ENCODE measurements at places on chromosomes 11 and 22.

DNA sequence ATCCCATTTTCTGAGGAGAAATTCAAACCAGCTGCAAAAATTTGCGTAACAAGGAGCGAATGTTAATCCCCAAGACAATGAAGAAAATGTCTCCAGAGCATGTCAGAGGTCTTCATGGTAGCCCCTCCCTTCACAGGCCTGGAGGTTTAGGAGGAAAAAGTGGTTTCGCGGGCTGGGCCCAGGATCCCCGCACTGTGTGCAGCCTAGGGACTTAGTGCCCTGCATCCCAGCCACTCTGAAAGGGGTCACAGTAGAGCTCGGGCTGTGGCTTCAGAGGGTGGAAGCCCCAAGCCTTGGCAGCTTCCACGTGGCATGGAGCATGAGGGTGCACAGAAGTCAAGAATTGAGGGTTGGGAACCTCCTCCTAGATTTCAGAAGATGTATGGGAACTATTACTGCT, 87.4 kb downstream of the BRD1 start:
- DNase-seq = no peak

DNA sequence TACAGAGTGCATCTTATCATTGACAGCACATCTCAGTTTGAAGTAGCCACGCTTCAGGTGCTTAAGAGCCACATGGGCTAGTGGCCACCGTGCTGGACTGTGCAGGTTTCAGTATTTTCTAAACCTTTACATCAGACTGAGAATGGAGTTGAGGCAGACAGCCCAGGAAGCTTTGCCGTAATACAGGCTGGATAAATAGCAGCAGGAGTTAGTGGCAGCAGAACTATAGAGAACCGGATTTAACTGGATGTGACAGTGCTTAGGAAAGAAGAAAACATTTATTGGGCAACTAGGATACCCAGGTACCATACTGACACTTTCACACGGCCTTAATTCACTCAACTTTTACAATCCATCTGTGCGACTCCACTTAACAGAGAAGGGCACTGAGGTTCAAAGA, 145.5 kb downstream of the LARGE1 start:
- no peak for DNase-seq

GRCh38 chr11:128492461-128492860, 94.9 kb downstream of the ETS1 start:
- no peak for DNase-seq

DNA sequence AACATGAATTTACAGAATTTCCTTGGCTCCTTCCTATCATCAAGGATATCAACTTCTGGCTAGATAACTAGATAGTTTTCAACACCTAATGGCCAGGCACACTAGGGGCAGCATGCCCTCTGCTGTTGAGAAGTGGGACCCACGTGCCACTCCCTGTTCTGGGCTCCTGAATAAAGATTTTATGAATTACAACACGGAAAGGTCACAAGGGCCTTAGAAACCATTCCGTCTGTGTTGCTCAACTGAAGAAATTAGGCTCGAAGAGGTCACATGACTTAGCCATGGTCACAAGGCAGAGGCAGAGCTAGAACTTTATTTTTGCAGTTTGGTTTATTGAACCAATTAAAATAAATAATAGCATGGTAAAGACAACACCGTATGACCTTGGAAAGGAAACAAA, 36.0 kb downstream of the PRCP start:
- DNase-seq = peak; percentile 53

DNA sequence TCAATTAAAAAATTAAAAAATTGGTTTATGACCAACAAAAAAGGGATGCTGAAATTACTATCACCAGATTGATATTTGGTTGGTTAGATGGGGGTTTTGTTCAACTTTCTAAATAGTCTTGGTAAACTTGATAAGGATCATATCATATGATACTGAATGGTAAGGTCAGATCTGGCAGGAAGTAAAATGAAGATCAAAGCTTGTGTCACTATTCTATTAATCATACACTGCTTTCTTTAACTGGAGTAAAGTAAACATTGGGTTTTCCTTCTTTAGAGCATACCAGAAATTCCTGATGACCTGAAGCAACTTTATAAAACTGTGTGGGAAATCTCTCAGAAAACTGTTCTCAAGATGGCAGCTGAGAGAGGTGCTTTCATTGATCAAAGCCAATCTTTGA, 40.2 kb downstream of the RRM1 start:
- no peak for DNase-seq

GRCh38 chr11:110730773-110731172, 18.5 kb upstream of the ARHGAP20 start:
- no peak for DNase-seq

DNA sequence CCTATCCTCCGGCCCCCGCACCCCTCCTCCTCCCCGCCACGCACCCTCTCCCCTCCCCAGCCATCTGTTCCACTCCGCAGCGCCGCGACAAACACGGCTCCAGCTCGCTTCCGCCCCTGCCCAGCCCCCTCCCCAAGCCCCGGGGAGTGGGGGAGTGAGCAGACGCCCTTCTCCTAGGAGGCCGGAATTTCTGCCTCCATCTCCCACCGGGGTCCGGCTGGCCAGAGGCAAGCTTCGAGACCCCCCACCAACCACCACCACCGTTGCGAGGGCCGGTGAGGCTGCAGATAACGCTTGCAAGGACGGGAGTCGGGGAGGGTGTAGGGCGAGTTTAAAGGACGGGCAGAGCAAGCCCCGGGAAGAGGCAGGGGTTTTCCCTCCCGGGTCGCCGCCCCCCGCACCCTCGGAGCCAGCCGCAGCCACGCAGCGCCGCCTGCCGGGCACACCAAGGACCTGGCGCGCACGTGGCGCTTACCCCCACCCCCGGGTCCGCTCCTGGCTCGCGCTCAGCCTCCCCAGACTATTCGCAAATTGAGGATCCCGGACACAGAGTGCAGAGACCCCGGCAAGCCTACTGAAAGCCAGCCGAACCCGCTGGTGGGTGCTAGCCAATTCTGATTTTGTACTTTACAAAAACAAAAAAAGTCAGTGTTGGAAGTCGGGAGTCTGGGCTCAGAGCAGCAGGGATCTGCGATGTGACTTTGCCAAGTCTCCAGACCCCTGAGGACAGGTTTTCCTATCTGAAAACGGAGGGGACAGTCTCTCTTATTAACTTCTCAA, 22.6 kb downstream of the RTN4RL2 start:
- no peak for DNase-seq

GRCh38 chr11:76649011-76649410, 21.5 kb downstream of the LRRC32 start:
- no peak for DNase-seq

DNA sequence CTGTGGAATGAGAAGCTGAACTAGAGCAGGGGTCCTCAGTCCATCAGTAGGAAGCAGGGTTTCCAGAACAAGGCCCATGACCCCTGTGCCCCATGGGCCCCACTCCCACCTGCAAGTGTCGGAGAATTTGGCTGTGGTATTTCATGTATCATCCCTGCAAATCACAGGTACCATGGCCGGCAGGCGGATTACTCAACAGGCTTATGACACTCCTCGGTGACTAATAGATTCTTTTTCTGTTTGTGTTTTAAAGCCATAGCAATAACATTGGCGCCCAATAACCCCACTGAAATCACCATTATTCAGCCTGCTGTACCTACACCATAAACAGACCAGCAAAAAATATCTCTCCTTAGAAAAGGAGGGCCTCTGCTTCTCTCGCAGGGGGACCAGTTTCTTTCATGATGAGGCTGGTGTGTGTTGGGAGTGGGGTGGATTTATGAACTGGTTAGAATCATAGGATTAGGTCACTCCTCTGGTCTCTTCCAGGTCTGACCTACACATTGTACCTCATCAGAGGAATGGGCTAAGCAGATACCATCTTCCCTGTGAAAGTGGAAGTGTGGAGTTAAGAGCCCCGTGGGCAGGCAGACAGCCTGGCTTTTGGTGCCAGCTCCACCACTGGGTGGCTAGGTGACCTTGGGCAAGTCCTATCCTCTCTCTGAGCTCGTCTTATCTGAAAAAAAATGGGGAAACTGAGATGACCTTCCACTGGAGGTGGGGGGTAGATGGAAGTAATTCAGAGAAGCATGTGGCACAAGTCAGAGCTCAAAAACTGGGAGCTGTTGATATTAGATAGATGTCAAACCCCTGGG, 60.2 kb upstream of the WNT11 start:
- DNase-seq = no peak

GRCh38 chr11:82906236-82906635, 4.7 kb downstream of the DDIAS start:
- DNase-seq = no peak

DNA sequence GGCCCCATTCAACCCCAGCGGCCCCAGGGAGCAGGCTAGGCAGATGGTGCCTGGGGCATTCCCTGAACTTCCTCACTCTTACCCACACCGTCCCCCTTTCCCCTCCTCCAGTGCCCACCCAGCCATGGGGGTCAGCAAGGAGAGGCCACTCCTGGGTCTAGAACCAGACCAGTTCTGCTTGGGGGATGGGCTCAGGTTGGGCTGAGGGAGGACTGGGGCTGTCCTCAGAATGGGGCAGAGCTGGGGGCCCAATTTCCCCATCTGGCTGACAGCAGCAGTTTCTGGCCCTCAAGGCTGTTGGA, 12.4 kb downstream of the SCYL1 start:
- DNase-seq = no peak

DNA sequence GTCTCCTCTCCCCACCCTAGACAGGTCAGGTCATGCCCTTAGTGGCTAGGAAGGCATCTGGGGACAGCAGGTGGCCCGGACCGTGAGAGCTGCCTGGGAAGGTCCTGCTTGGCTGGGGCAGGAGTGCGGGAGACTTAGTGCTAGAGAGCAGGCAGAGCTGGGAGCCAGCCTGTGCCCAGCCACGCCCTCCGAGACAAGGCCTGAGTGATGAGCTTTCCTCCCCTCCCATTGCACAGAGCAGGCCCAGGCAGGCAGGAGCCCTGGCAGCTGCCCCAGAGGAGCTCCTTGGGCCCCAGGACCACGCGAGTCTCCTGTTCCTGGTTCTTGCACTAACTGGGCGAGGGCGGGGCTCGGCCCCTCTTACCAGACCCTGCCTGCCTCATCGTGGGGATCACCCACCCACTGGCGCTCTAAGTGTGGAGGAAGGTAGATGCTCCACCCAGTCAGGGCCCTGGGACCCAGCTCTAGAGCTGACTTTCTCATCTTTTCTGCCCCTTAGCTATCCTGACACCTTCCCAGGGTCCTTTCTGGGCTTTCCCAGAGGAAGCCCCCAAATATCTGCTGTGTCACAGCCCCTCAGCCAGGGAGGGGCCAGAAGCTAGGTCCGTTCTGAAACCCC, 44.9 kb downstream of the MACROD1 start:
- DNase-seq = no peak

DNA sequence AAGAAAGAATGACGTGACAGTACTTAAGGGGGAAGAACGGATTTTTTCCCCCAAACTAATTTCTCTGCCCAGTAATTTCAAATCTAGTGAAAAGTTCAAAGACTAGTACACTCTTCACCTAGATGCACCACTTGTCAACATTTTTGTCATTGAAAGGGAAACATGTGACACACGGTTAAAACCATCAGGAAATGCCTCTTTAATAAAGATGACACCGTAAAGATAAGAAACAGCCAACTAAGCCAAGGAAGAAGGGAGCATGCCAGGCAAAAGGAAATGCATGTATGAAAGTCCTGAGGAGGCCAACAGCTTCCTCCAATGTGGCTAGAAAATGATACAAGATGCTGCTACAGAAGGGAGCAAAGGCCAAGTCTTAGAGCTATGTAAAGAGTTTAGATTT, 49.4 kb downstream of the RSF1 start:
- no peak for DNase-seq

DNA sequence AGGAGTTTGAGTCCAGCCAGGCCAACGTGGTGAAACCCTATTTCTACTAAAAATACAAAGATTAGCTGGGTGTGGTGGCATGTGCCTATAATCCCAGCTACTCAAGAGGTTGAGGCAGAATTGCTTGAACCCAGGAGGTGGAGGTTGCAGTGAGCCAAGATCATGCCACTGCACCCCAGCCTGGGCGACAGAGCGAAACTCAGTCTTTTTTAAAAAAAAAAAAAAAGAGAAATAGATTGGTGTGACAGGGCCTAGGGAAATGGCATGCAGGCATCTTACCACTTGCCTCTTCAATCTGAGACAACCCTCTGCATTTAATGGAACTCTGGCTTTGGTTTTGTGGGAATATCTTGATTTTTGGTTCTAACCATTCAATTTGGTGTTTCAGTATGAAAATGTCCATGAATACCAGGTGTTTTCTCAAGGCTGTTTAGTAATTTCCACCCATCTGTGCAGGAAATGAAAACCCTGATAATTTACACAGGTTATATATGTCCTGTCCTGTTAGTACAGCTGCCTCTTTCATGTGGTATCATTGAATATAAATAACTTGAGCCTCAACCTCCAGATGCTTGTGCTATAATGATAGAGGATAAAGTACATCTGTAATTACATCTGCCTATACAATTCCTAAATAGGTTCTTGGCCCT, 8.4 kb downstream of the XBP1 start:
- no peak for DNase-seq

DNA sequence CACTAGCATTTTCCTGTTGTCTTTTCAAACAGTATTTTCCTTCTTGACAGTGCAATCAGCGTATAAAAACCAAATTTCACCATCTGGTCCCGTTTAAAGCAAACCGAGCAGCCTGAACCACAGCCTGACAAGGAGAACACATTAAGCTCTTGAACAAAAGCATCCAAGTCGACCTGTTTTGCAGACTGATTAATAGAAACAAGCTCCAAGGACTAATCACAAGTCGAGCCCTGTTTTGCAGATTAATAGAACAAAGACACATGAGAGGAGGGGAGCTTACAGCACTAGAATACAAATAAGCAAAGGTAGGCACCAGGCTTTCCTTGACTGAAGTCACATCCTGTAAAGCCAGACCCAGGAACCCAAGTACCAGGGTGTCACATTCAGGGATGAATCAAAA, 104.8 kb downstream of the MPPED2 start:
- DNase-seq = no peak

GRCh38 chr22:40176921-40177737, 596 bp upstream of the TNRC6B start:
- DNase-seq = no peak

DNA sequence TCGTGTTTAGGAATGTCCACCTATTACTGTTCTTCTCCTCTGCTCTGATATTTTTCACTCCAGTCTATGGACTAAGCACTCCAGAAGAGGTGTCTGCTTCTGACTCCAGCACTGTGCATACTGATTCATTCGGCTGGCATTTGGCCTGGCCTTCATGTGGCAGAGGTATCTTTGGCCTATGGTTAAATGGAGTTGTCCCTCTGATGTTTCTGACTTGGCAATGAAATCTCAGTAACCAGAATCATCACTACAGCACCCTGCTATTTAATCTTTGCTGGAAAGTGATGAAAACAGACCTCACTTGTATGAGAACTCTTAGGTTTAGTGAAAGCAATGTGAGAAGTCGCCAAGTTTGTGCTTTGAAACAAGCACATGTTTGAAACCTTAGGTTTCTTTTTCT, 155.2 kb downstream of the MAML2 start:
- DNase-seq = no peak

DNA sequence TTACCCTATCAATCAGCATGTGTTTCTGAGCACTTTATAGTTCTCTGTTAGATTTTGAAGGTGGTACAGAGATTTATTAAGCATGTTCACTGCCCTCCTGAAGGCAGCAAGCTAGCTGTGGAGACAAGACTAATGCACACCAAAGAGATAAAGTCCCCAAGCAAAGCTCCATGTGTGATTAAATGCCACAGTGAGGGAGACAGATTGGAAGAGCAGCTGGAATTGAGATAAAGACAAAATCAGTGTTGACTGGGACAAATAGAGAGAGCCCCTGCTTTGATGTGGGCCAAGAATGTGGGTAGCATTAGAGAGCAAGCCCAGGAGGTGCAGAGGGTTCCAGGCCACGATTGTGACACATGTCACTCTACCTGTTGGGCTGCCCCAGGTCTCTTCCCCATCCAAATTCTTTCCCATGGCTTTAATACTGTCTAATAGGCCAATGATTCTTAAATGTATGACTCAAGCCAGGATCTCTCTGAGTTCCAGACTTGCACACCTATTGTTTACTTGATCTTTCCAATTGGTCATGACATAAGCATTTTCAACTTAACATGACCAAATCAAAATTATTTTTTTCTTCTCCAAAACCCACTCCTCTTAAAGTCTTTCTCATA, 60.1 kb upstream of the ZC3H12C start:
- DNase-seq = no peak
